ENCODE measurements at places on chromosomes 16 and 17.

DNA sequence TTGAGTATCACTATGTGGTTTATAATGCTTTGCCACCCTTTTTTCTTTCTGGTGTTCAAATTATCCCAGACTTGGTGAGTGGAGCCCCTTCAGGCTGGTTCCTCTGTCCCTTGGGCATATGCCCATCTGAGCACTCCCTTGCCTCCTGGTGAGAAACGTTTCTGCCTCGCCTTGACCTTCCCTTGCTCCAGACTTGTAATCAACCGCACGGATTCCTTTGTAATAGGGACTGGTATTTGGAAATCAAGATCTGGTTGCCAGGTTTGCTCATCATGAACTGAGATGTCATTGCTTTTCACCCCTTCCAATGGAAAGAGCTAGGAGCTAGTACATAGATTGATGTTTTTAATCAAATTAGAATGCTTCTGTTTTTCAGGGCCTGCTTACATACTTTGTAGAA is 43.7 kb downstream of the SEC14L1 start:
- DNase-seq = no peak

GRCh38 chr17:14302091-14302430 is 1.2 kb downstream of the HS3ST3B1 start:
- peak; percentile 63 for DNase-seq

GRCh38 chr16:60811051-60811608 is 1225.1 kb downstream of the CDH8 start:
- no peak for DNase-seq

- DNase-seq = no peak
Measured at GRCh38 chr17:27532269-27533263, 76.3 kb downstream of the KSR1 start.

- peak; percentile 59 for DNase-seq
Measured at GRCh38 chr17:38508954-38509771, 80.9 kb downstream of the ARHGAP23 start.

GRCh38 chr17:50423553-50424159 is 2.4 kb upstream of the ACSF2 start:
- no peak for DNase-seq

DNA sequence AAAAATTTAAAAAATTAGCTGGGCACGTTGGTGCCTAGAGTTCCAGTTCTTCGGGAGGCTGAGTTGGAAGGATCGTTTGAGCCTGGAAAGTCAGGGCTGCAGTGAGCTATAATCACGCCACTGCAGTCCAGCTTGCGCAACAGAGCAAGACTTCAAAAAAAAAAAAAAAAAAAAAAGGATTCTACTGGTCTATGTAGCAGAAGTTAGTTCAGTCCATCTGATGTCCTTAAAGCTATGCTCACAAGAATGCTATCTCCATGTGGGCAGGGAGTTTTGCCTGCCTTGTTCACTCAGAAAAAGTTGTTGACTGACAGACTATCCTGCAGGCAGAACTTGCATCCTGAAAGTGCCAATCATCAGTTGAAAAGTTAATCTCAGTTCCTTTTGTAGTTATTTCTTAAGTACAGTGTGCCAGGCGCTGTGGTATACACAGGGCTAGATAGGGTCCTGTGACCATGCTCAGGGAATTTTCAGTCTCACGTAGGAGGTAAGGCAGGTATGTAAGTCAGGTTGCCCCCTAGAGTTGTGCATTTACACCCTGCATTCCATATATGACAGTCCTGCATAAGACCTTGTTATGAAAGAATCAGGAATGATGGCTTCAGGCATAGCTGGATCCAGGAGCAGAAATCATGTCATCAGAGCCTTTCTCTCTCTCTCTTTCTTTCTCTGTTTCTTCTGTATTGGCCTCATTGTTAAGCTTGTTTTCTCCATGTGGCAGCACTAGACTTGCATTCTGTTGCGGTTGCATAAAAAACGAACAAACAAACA is 7.6 kb downstream of the SYT17 start:
- no peak for DNase-seq

DNA sequence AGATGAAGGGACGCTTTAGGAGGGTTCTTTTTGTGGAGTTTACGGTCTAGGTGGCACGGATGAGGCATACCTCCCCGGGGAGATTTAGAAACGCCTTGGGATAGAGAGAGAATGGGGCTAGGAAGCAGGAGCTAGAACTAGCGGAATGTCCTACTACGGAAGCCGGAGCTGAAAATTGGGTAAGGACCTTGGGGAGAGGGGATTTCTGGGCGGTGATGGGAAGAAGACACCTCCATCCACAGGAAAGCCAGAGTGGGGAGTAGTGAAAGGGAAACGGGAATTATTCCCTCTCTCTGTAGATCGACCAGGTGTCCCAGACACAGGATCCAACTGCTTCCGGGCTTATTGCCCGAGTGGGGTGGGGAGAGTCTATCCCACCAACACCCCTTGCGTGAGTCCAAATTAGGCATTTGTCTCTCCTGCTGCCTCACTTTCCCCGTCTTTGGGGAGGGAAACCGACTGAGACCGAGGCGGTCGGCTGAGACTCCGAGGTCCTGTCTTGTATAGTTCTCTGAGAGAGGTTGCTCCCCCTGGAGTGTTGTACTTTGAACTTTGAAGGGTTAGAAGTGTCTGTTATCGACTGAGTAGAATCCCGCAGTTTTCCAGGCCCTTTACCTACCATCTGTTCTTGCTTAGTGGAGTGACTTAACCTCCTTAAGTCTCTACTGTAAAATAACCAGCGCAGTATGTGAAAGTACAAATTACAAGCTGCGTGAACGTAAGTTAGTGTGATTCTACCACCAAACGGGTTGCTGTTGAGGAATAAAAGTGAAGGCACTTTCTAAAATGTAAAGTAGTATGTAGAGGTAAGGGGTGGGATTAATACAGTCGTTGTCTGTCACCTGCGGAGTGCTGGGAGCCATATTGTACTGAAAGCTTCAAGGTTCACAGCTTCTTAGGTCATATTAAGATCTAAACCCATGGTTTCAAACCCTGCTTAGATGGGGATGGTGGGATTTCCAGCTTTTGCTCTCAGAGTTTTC is 1.0 kb downstream of the RSPRY1 start:
- peak; percentile 9 for DNase-seq

- DNase-seq = no peak
Measured at GRCh38 chr16:67481561-67482232, 740 bp upstream of the ATP6V0D1 start.

GRCh38 chr16:81837312-81837751 is 58.2 kb downstream of the PLCG2 start:
- no peak for DNase-seq

- DNase-seq = no peak
Measured at GRCh38 chr16:48501516-48502377, 108.2 kb downstream of the N4BP1 start.

DNA sequence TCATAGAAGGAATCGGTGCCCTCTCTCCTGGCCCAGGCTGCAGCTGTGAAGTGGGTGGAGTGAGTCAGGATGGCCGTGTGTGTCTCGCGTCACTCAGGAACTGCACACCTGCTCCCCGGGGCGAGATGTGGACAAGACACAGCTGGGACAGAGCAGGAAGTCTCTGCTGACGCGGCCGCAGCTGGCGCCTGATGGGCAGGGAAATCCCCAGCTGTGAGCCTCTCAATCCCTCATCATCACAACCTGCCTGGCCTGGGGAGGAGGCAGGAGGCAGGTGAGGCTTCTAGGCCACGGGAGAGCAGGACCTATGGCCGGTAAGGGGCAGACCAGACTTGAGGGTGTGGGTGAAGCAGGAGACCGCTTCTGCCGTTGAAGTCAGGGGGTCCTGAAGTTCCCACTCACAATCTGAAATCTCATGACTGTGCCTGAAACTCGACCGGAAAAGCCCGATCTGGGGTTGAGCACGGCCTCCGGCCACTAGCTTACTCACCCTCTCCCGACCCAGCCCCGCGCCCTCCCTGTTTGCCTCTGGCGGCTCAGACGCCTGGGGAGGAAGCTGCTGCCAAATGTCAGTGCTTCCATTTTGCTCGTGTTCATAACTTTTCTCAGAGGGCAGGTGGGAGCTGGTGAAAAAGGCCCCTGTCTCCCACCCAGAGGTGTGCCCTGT is 1.1 kb upstream of the TRPV3 start:
- no peak for DNase-seq
